IPS-NIHi11 (cell line): ENCODE measurements at places on chromosomes 5 and 9.

GRCh38 chr5:146553446-146553845 lies 37.5 kb upstream of the GPR151 start:
- DNase-seq = no peak

- DNase-seq = peak; percentile 29
Measured at GRCh38 chr5:3639175-3639574, 43.5 kb downstream of the IRX1 start.

DNA sequence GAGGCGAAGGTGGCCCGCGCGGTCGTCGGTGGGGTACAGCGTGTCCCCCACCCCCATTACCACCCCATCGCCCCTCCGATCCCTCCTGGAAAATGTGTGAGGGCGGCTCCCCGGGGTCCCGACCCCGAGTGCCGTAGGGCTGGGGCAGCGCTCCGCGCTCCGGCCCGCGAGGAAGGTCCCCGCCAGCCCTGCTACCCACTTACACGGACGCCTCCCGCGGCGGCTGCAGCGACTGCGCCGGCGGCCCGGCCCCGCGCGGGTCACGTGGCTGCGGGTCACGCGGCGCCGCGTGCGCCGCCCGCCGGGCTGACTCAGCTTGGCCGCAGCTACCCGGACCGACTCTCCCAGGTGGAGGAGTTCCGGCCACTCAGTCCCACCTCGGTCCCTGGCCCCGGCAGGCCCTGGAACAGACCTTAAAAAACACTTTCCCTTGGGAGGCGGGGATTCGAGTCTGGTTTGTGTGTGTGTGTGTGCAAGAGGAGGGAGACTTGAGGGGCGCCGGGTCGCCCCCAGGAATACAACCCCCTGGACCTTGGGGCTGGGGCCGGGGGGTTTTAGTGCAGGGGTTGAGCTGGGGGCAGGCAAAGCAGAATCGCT lies at the start of gene GNPDA1:
GNPDA1 (minus strand) TSS at position 236 of the 597 bp plus-strand sequence. CDS start 992 bp downstream, outside the sequence.
- DNase-seq = peak; percentile 90

GRCh38 chr5:60533789-60534188 lies 166.2 kb downstream of the DEPDC1B start:
- no peak for DNase-seq

- DNase-seq = no peak
Measured at GRCh38 chr5:151179489-151179840, 21.9 kb upstream of the ANXA6 start.

DNA sequence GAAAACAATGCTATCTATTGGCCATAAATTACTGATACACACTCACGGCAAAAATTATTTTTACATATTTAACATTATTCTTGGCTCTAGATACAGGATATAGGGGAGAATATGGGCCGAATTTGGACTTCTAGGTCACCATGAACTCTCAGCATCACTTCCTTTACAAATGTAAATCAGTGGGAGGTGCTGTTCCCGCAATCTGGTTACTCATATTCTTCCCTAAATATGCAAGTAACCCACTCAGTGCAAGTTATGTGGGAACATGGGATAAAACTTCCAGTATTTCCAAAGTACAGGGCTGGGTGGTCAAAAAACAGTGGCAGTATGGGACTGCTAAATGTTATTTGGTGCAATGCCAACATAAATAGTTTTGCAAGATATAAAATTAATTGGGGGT lies 145.6 kb downstream of the PPP2R2B start:
- no peak for DNase-seq

DNA sequence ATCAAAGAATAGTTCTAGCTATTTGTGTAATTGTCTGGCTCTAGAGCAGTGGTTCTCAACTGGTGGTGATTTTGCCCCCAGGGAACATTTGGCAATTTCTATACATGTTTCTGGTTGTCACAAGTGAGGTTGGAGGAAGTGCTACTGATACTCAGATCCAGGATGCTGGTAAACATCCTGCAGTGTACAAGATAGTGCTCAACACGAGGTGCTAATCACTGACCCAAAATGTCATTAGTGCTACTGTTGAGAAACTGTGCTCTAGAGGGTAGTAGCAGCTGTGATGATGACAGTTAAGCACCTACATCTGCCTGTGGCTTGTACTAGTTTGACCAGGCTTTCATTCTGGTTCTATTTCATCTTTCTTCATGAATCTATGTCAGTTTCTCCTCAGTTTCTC lies 22.1 kb downstream of the LRRC19 start:
- DNase-seq = no peak

DNA sequence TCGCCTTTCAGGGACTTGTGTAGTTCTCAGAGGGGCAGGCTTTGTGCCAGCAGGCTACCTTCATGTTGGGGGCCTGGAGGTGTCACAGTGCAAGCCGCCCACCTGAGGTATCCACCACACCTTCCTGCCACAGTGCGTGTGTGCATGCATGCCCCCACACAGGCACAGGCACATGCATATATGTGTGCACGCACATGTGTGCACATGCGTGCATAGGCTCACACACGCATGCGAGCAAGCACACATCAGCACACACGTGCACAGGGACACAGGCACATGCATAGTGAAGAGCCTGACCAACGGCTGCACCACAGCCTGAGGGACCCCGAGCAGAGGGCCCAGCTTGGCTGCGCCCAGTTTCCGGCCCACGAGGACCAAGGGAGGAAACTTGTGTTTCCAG lies 36.1 kb downstream of the IRX4 start:
- no peak for DNase-seq

DNA sequence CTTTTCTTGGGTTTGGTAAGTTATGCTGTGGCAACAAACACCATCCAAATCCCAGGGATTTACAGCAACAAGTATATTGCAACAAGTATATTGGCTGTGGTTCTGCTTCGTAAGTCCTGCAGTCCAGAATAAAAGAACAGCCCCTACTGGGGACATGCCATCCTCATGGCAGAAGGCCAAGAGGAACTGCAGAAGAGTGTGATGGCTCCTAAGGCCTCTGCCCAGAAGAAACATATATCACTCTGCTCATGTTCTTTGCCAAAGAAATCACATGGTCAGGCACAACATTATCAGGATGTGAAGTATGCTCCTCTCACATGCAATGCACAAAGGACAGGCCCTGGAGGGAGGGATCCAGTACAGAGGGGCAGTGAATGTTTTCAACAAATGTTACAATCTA lies 159.6 kb upstream of the TAS2R1 start:
- DNase-seq = no peak

DNA sequence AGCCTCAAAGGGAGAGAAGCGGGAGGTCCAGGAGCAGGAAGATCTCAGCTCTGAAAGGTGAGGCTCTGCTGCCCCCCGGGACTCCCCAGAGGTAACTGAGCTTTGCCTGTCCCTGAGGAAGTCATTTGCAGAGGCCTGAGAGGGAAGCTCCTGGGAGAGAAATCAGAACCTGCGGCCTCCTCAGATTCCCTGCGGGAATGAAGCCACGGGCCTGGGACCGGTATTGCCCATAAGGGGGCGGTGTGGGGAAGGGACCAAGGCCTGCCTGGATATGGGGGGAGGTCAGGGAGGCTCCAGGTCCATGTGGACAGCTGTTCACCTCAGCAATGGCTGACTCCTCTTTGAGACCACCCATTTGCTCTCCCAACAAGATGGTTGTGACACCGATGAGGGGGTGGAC lies 1.3 kb downstream of the SPATA31E1 start:
- DNase-seq = peak; percentile 84

DNA sequence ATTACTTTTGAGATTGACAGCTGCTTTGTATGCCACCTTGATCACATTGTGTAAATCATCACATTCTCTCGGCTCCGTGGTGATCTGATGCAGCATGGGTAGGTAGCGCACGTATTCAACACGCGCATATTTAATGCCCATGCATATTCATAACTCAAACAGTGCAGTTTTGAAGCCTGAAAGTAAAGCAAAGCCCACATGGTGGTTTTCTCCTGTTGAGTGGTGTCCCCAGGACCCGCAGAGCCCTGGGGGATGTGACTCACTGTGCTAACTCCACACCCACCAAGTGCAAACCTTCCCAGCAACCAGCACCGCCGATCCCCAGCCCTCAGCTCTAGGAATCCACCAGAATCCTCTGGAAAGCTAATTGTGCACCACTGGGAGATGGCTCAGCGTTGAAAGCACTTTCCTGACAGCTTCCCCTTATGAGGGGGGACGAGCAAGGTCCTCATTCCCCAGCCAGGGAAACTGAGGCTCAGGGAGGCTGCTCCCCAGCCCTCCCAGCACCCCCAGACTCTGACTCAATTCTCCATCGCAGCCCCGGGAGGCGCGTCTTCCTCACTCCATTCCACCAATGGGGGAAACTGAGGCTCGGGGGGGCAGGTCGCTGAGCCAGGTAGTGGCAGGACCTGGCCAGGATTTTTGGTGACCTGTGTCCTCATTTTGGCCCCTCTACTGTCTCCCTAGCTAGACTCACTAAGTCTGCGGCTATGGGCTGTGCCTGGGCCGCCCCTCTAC lies 46.4 kb downstream of the SARDH start:
- no peak for DNase-seq

- DNase-seq = no peak
Measured at GRCh38 chr5:12845549-12846159, 941.4 kb upstream of the CTNND2 start.

GRCh38 chr9:19283072-19283710 lies 52.7 kb downstream of the DENND4C start:
- no peak for DNase-seq

GRCh38 chr5:140235791-140236551 lies 61.0 kb downstream of the CYSTM1 start:
- DNase-seq = no peak

DNA sequence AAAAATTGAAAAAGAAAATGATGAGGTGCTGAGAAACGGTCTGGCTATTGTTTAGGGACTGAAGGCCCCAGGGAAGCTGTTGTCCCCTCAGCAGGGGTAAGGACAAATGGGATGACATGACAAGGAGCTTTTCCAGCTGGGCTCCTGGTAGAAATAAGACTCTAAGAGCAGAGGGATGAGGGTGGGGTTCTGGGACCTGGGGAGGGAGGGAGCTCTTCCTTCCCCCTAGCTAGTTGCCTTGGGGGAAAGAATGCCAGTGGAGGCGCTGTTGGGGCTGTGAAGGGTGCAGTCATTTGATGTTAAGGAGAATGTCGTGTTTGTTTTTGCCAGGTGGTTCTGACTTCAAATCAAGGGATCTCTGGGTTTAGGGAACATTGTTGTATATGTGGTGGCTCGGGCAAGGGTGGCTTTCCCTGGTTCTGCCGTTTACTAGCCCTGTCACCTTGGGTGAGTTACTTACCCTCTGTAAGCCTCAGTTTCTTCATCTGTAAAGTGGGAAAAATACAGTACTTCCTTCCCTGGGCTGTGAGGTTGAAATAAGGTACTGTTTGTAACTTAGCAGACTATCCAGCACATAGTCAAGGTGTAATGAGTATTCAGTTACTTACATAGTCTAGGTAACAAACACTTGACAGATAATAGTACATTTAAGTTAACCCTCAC lies 47.8 kb downstream of the WWC1 start:
- DNase-seq = peak; percentile 38
